Mesenteric fat pad (tissue), 1 donor: ENCODE measurements at places on chromosomes 4 and X. TPM values are rescaled to one million over a fixed set of nuclear protein-coding genes. Genes with fewer than 3 reads are reported as not detected.

The DACH2 gene
- total RNA-seq = not detected

The KLKB1 gene
- total RNA-seq = not detected

The SLIT2 gene
- total RNA-seq = 11.6 TPM

DNA sequence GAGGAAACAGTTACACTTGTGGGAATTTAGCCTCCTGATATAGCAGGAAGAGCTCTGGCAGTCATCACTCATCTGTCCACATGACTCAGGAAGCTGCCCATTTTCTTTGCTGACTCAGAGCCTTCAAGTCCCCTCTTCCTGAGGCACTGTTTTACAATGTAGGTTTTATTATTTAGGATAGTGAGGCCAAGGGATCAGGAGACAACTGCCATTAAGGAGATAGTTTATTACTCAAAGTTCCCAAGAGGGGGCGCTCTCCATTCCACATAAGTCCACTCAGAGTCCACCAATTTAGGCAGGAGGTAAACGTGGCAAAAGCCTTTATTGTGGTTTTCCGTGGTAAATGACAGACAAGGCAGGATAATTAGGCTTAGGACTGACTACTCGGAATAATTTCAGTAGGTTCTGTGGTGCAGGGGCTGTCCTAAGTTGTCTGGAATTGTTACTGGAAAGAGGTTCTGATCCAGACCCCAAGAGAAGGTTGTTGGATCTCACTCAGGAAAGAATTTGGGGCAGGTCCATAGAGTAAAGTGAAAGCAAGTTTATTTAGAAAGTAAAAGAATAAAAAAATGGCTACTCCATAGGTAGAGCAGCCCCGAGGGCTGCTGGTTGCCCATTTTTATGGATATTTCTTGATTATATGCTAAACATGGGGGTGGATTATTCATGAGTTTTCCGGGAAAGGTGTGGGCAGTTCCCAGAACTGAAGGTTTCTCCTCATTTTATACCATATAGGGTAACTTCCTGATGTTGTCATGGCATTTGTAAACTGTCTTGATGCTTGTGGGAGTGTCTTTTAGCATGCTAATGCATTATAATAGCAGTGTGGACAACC is 96.0 kb upstream of the RAB40AL start:
- DNase-seq = no peak

DNA sequence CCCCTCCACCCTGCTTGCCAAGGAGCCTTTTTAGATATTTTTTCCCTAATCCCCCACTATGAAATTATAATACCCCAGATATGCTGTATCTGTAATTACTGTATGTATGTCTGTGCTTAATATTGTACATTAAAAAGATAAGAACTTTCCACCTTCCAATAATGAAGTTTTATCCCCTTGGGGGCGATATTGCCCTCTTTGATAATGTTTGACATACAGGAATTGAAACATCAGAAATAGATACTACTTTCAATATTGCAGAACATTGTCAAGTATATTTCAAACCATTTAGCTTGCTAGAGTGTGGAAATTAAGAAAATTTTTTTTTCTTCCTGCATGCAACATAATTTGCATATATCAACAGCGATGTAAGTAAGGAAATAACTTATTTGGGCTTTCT is 58.9 kb downstream of the NAF1 start:
- no peak for DNase-seq

DNA sequence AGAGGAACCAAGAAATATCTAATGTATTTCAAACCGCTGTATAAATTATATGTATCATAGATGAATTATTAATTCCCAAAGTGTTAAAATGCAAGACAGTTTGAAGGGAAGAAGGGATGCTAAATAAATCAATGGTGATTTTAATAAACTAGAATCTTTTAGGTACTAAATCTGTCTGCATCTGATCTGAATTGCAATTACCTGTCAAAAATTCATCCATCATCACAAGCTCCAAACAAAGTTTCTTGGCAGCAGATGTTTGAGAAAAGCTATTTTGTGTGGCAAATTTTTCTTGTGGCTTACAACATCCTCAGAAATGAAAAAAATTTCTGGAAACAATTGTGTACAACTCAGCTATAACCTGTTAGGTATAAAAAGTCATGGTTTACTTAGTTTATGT is 816.0 kb upstream of the NDST4 start:
- DNase-seq = no peak

- no peak for DNase-seq
Measured at GRCh38 chr4:10192331-10192730, 75.7 kb upstream of the WDR1 start.

DNA sequence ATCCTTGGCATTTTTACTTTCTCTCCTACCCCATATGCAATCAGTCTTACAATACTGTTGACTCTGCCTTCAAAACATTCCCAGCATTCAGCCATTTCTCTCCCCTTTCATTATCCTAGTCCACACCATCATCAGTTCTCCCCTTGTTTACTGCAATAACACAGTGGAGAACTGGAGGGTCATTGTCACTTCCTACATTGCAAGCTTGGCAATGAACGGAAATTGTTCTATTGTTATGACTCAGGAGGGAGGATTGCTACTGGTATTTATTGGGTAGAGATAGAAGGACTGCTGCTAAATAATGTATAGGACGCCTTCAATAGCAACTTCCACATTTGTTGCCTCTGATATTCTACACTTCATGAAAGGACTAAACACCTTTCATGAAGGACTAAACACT is 231.8 kb downstream of the BANK1 start:
- DNase-seq = no peak

DNA sequence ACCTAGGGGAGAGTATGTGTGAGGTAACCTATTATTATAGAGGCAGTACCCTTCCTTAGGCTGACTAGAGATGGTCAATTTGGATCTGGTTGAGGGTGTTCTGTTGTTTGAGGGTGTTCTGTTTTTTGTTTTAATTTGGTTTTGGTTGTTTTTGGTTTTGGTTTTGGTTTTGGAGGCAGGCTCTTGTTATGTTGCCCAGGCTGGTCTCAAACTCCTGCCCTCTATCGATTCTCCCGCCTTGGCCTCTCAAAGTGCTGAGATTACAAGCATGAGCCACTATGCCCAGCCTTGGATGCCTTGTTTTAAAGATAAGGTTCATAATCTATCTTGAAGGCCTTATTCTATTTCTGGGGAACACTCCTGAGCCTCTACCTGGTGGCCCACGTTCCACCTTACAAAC is 912 bp downstream of the CXorf65 start:
- no peak for DNase-seq

- DNase-seq = no peak
Measured at GRCh38 chr4:77360451-77360850, 203.4 kb downstream of the CCNG2 start.

GRCh38 chrX:100895365-100896075 is 21.4 kb upstream of the NOX1 start:
- no peak for DNase-seq

- no peak for DNase-seq
Measured at GRCh38 chr4:83282049-83282535, 2.5 kb downstream of the COQ2 start.

DNA sequence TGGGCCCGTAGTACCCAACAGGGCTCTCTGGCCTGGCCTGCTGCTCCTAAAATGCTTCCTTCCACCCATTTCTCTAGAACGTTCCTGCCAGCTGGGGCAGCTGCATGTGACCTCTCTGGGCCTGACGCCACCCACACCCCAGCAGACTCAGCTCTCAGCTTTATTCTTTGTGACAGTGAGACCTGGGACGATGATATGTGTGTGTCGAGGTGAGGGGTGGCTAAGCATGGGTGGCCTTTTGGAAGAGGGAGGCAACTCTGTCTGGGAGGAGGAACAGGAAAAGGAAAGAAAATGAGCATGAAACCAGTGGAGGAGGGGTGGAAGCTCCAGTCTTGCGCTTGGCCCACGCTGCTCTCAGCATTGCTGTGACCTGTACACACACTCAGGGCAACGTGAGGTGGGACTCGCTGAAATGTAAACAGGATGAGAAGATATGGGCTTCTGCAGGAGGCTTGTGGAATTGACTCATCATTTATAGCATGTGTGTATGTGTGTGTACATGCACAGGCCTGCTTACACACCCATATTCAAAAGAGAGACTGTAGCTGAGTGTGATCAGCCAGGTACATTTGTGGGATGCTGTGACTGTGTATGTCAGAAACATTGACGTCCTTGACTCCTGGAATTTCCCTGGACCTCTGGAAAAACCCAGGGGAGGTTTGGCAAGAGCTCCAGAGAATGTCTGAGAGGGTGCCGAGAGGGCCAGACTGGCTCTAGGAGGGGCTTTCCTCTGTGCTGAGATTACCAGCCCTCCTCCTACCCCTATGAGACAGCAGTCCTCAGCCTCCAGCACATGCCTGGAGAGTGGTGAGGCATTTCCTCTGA is 137.9 kb downstream of the PJA1 start:
- no peak for DNase-seq
